ENCODE measurements at places on chromosomes 7 and 10.

DNA sequence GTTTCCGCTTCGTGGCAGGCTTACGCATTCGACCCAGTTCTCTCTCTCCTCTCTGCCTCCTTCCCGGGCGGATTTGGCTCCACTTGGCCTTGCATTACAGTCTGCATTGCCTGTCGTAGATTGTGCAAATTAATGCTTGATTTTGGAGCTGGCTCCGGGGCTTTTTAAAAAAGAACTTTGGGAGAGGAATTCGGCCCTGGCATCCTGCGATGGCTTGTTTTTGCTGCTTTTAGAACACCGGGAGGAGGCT is 767 bp downstream of the EIF4EBP2 start:
- DNase-seq, result no peak

DNA sequence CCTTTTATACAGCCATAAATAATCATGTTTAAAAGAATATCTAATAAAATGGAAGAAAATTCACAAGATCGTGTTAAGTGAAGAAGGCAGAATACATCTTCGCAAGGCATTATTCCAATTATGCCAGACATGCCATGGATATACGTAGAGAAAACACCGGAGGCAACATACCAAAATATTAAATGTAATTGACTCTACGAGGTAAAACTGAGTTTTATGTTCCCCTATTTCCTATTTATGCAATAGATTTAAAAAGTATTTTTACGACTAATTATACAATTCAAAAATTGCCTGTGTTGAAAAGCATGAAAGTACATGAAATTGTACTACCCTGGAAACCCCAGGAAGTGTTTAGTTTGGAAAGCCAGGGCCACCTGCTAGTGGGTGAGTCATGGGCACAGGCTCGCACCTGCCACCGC is 936 bp upstream of the REPIN1 start:
- no peak for DNase-seq

GRCh38 chr7:113010377-113010776 is 76.2 kb downstream of the GPR85 start:
- no peak for DNase-seq

DNA sequence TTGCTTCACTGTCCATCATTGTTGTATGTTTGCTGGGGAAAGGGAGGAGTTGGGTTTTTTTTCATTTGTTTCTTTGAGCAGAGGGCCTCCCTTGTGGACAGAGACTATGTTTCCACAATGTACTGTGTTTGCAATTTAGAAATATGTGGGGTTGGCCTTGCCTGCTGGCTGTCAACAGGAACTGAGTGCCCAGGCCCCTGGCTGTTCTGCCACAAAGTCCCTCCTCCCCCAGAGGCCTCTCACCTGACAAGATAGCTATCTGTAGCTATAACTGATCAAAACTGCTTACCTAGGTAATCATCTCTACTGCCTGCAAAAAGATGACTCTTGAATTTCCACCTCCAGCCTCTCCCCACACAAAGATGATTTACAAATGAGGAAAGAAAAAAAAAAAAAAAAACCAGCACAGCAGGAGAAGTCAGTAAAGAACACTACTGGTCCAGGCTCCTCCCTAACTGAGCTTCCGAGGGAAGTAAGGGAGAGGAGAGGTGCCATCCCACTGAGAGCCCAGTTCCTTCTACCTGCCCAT is 121.8 kb downstream of the SGMS1 start:
- no peak for DNase-seq

DNA sequence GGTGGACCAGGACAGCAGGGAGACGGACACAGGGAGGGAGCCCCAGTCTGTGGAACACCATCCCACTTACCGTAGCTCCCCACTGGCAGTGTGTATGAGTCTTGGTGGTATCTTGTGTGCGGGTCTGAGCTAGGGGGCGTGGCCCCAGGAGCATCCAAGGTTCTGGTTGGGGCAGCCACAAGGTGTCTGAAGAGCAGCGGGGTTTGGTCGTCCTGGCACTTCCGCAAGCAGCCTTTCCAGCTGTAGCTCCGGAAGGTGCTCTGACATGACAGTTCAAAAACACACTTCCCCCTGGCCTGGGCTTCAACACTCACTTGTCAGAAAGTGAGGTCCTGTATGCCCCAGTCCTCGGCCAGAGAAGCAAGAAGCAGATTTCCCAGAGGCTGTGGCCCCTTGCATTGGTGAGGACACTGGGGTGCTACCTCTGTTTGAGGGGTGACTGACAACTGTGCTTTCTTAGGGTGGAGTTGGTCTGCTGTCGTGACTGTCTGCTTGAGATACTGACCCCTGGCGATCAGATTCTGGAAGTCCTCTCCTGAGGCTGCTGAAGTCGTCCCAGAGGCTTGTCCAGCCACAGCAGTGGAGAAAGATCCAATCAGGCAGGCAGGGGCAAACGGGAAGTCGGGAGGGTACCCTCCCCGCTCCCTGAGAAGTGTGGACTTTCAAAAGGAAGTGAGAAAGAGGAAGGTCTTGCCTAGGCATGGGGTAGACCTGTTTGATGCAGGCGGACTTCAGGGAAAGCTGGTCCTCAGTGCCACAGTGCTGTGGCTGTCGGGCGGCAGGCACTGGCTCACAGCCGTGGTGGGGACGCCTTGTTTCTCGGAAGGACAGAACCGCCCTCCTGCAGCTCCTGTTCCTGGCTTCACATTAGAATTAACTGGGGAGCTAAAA is 51.4 kb upstream of the PFKFB3 start:
- no peak for DNase-seq

DNA sequence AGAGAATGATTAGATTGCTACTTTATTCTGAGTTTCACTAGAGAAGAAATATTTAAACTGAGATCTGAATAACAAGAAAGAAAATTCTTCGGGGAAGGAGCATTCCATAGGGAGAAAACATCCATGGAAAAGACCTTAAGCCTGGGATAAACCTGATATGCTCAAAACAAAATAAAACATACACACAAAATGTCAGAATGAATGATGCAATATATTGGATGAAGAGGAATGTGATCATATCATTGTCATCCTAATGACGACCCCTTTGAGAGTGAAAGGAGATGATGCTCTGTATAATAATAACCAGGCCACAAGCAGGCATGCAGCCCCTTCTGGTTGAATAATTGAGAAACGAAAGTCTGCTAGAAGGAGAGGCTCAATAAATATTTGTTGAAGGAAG is 882.4 kb downstream of the NRG3 start:
- DNase-seq, result no peak

DNA sequence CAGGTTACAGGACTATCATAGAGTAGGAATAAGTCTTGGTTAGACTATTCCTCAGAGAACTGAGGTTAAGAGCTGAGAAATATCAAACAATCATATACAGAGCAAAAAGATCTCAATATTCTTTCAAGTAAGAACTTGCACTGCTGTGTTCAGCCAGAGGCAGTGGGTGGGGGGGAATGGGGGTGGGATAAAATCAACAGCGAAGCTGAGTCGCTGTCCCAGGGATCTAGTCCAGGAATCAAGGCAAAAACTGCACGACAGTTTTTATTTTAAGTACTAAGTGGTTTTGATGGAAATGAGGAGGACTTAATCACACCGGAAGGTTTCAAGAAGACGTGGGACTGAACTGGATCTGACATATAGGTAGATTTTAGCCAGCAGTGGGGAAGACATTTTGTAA is 159.1 kb downstream of the SRPK2 start:
- DNase-seq, result no peak

- DNase-seq, result no peak
These were observed 111.1 kb upstream of the PDLIM1 start for GRCh38 chr10:95401704-95402469.

DNA sequence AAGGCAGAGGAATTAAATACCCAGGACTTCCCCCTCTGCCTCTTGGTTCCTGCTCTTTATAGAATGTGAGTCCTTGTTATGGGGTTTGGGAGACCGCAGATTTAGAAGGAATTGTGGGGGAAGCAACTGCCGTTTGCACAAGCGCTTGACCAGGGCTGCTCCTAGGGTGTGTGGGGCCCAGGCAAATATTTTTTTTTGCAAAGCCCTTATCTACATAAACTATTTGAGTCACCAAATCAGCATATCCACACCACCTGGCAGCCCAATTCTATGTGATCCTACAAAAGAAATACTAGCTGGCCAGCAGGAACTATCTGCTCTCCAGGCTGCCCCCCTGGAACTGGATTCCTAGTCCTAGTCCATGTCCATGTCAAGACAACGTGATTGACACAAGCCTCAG is 33.4 kb upstream of the YAE1 start:
- DNase-seq, result no peak

GRCh38 chr10:59857921-59858320 is 48.4 kb downstream of the CCDC6 start:
- no peak for DNase-seq

DNA sequence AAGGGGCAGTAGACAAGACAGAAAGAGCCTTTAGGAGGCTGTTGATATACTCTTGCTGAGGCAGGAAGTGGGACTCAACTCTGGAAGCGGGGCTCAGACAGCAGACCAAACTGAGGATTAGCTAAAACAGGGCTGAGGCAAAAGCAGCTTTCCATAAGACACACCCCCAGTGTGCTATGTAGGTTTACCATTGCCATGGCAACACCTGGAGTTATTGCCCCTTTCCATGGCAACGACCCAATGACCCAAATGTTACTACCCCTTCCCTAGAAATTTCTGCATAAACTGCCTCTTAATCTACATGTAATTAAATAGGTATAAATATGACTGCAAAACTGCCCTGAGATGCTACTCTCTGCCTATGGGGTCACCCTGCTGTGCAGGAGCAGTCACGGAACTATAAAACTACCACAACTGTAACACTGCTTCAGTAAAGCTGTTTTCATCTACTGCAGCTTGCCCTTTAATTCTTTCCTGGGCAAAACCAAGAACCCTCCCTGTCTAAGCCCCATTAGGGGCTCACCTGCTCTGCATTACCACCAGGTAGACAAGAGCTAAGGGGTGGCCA is 348.4 kb upstream of the PODXL start:
- no peak for DNase-seq

DNA sequence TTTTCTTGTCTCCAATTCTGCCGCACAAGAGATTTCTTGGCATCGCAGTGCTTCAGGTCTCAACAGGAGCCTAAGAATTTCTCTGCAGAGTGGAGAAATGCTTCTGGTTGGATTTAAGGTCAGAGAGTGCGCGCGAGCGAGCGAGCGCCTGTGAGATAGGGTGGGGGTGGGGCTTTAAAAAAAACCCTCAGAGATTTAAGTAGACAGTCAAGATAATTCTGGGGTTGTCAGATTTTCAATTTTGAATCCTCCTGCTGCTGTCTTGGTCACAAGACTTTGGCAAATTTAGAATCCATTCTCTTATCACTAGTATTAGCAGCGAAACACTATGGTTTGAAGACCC is 49.7 kb downstream of the CPEB3 start:
- no peak for DNase-seq

GRCh38 chr10:102613286-102613685 is 31.0 kb upstream of the TRIM8 start:
- no peak for DNase-seq

GRCh38 chr7:138886501-138886917 is 88.5 kb upstream of the ATP6V0A4 start:
- no peak for DNase-seq

DNA sequence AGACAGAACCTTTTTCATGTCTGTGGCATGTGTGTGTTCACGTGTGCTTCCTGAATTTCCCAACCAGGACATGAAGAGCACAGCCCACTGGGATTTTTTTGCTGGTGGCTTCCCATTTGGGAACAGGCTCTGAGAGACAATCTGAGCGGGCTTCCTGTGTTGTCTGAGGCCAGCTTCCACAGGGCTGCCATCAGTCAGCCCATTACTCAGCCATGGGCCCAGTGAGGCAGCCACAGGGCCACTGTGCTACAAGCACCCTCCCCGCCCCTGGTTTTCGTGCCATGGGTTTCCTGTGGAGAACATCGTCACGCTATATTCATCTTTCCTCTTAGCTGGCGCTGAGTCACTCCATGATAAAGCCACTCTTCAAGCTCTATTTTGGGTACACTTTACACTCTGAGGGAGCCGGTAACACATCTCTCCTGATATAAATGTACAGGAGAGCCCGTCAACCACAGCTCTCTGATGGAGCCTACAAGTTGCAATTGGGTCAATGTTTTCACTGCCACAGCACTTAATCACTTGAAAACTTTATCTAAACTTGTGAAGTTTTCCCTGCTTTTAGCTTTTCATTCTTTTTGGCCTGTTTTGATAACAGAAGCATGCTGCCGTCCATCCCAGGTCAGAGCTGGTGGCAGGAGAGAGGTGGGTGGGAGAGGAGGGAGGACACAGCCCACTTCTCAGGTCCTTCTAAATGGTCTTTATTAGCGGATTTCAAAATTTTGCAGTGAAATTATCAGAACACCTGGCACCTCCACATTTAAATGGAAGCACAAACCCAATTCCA is 96.9 kb downstream of the HIPK2 start:
- peak; percentile 77 for DNase-seq

- no peak for DNase-seq
These were observed 92.0 kb downstream of the ITGA8 start for GRCh38 chr10:15627617-15628196.

- no peak for DNase-seq
These were observed 1.5 kb downstream of the AKR1C3 start for GRCh38 chr10:5095687-5096086.

- DNase-seq, result no peak
These were observed 290.9 kb upstream of the SP8 start for GRCh38 chr7:21077602-21078001.

DNA sequence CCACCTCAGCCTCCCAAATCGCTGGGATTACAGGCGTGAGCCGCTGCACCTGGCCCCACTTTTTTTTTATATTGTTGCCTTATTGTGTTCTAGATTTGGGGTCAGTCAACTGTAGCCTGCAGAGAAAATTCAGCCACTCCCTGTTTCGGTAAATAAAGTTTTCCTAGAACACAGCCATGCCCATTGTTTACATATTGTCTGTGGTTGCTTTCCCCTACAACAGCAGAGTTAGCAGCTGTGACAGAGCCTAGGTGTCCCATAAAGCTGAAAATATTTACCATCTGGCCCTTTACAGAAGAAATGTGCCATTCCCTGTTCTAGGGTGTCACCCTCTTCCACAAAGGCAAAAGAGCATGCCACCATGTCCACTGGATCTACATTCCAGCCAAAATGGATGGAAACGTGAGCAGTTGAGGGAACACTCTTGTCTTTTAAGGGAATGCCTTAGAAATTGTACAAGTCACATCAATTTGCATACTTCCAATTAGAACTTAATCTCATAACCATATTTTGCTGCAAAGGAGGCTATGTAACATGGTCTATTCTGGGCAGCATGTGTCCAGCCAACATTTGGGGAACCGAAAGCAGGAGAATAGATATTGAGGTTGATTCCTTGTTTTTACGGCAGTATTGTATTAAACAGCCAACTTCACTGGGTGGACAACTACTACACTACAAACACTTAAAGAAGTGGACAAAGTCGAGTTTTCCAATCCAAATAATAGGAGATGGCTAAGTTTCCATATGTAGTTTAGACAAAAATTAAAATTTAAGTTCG is 11.0 kb upstream of the BLVRA start:
- DNase-seq, result no peak

DNA sequence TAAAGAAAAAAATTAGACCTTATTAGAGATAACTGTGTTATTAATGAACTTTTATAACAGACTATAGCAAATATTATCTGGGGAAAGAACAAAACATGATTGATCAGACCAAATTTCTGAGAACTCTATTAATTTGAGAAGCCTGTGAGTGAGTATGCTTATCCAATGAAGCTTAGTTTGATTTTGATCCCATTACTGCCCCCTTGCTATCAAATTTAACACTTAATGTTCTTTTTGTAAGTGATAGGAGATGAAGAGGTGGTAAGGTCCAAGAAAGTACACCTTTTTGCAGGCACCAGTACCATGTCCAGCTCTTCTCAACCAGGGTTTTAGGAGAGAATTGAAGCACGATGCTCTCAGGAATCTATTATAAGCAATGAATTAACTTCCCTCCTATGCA is 49.9 kb downstream of the ZNF365 start:
- DNase-seq, result no peak

- no peak for DNase-seq
These were observed 9.5 kb upstream of the TSGA13 start for GRCh38 chr7:130695840-130696239.
